ENCODE measurements at places on chromosomes 2 and 18.

DNA sequence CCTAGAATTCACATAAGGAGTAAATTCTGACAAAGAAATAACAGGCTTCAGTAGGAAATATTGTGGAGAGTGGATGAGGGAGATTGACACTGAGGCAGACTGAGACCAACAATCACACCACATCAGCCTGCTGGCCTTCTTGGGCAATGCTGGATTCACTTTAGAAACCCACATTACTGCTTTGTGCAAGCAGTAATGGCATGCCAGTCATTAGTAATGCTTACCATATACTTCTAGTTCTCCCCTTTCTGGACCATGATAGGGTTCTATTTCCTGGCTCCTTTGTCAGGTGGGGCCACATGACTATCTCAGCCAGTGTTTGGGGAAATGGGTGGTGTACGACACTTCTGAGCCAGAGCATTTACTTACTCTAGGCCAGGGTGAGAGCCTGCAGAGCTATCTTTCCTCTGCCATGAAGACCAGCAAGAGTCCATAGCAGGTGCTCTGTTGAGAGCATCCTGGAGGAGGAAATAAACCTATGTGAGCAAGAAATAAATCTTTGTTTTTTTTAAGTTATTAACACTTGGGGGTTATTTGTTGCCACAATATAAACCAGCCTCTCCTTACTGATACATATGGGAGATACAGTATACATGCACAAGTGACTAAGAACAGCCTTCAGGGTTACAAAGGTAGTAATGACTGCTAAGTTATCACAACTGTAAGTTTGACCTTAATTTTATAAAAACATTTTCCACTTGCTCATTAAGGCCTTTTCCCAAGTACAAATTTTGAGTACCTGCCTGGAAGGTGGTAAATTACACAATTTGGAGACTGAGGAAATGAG lies 89.3 kb upstream of the TANK start:
- no peak for DNase-seq

DNA sequence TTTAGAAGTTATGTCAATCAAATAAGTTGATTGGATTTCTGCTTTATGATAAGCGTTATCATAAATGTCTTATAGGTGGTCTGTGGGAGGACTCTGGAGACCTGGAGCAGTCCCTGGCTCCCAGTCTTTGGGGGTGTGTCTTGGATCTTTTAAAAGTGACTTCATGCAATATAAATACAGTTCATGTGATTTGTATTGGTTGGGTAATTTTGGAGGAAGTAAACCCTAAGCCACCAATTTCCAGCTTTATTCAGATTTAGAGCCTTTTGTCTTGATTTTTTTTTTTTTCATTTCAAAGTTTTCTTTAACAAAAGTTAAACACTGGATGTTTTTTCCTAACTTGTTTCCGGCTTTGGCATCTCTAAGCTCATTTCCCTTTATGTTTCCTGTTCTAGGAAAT lies 68.8 kb downstream of the MAP4K4 start:
- no peak for DNase-seq

- no peak for DNase-seq
Measured at GRCh38 chr2:127121353-127121752, 14.4 kb upstream of the BIN1 start.

- DNase-seq = no peak
Measured at GRCh38 chr2:79835911-79836310, 323.1 kb downstream of the CTNNA2 start.

- no peak for DNase-seq
Measured at GRCh38 chr2:213995400-213996105, 415.3 kb upstream of the VWC2L start.

DNA sequence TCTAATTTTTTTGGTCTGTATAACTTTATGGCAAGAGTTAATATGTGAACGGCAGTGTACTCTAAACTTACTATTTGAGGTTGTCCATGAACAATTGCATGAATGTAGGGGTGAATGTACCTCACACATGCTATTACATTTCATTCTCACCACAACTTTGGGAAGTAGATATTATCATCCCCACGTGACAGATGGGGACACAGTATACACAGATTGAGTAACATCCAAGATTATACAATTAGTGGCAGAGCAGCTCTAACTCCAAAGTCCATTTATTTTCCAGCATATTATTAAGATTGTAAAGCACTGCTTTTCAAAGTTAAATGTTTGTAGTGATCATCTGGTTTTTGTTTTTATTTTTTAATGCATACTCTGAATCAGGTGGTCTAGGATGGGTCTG lies 622.1 kb upstream of the ZEB2 start:
- DNase-seq = no peak

DNA sequence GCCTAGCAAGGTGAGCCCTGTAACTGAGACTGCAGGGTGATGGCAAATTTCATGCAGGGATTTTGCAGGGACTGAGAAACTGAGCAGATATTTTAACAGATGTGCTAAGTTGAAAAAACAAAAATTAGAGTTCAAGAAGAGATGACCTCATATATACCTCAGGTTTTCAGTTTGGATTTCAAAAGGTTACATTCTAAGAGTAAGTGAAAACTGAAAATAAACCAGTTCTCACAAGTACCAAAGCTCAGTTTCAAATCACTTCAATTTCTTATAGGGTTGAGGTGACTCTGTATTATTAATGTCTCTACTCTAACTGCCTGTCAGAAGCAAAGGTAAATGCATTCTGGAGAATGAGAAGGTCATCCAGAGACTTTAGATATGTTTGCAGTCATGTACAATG lies 237.4 kb upstream of the VRK2 start:
- no peak for DNase-seq

Data from femur (tissue), 1 donor.